SW 1271 (cell line): ENCODE measurements at places on chromosomes 3 and 15.

DNA sequence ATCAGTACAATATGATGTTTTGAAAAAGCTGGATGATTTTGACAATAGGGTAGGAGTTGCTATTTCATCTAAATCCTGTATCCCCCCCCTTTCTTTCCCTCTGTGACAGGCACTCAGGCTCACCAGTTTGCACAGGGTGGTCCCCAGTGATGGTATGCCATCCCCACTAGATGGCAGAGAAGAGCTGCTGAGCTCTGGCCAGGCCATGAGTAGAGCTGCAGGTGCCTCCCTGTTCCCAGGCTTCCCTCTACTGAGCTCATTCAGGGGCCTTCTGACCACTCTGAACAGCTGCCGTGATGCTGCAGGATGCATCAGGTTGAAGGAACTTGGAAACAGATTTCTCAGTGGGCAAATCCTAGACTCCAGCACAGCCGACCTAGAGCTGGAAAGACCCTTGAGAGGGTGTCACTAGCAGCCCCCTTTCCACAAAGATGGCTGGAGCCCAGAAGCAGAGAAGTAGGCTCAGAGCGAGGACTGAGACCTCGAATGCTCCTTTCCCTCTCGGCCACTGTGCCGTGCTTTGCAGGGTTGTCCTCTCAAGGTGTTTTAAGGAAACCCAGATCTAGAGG lies 45.1 kb downstream of the EFCAB12 start:
- DNase-seq = peak; percentile 65

DNA sequence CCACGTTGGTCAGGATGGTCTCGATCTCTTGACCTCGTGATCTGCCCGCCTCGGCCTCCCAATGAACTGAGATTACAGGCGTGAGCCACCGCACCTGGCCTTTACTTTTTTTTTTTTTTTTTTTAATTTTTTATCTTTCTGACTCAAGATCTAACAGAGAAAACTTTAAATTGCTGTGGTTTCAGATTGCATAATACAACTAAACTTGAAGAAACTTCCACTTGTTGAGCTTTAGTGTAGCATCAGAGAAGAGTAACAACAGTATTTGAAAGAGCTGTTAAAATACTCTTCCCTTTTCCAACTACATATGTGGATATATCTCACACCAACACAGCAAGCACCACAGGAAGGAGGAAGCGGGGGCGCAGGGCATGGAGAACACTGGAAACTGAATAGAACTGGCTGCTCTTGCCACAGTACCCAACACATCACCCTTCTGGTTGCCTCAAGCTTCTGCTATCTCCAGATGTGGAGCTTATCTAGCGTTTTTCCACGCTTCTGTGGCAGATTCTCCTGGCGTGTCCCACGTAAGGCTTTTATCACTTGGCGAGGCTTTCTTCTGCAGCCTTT lies 45.4 kb downstream of the MAP6D1 start:
- DNase-seq = no peak

- DNase-seq = no peak
These were observed 41.8 kb upstream of the ST6GAL1 start for GRCh38 chr3:186888569-186888968.

- DNase-seq = no peak
These were observed 76.8 kb upstream of the SOX14 start for GRCh38 chr3:137687181-137687879.

DNA sequence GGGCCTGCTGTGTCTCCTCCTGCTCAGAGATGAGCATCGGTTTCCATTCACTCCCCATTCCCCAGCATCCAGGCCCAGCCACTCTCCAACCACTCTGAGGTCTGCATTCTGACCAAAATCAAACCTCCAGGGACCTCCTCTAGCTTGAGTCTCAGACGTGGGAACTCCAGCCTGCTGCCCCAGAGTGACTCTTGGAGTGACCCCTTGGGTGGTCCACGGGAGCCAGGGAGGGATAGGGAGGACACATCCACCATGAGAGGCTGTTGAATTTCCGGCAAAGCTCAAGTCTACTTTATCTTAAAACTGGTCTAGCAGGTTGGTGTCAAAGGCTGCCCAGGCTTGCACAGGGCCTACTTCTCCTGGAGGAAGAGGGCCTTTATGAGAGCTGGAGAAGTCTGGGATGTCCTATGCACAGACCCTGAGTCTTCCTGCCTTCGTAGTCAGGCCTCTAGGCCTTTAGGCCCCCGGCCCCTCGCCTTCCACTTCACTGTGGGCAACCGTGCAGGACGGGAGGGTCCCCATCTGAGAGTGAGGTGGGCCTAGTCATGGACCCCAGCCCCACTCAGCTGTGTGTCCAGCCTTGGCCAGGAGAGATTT lies 8.9 kb downstream of the CISH start:
- DNase-seq = no peak

GRCh38 chr3:182618085-182618732 lies 175.1 kb upstream of the ATP11B start:
- peak; percentile 33 for DNase-seq

GRCh38 chr3:172467170-172467824 lies 19.0 kb upstream of the GHSR start:
- peak; percentile 38 for DNase-seq

- DNase-seq = no peak
These were observed 525 bp downstream of the NPTN start for GRCh38 chr15:73632670-73633058.

GRCh38 chr3:188605231-188605630 lies 451.3 kb downstream of the LPP start:
- no peak for DNase-seq

GRCh38 chr3:96915445-96915844 lies 101.1 kb downstream of the EPHA6 start:
- DNase-seq = no peak

GRCh38 chr15:68679161-68679560 lies 100.4 kb downstream of the CORO2B start:
- no peak for DNase-seq

GRCh38 chr3:112114576-112115160 lies 18.4 kb downstream of the GCSAM start:
- DNase-seq = no peak

GRCh38 chr3:39453134-39453533 lies 14.3 kb upstream of the MOBP start:
- no peak for DNase-seq

DNA sequence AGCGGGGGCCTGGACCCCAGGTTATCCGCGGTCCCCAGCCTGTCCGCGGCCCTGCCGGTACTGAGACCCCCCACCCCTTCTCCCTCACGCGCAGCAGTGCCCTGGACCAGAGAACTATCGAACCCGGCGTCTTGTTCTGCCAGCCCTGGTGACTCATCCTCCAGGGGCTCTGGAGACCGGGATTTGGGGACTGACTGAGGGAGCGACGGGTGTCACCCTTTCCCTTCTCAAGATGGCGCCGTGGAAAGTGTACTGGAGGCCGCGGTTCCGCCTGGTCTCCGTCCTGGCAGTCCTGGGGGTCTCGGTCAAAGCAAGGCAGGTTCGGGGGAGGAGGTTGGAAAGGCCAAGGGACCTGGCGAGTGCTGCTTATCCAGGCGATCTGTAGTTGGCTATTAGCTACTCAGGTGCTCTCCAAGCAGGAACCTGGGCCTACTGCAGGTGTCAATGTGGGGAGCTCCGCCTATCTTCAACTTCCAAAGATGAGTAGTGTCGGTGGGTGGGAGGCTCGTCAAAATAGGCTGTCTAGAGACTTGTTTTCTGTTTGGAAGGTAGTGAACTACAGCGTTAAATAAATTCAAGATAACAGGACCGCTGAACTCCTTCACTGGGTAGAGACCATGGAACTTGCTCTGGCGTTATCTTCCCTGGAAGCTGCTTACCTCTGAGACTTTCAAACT lies 790 bp downstream of the RAB5A start:
- DNase-seq = no peak

- DNase-seq = no peak
These were observed 60.7 kb downstream of the IMPG2 start for GRCh38 chr3:101259485-101260341.

- peak; percentile 40 for DNase-seq
These were observed 31.8 kb upstream of the RASA2 start for GRCh38 chr3:141454906-141455602.

DNA sequence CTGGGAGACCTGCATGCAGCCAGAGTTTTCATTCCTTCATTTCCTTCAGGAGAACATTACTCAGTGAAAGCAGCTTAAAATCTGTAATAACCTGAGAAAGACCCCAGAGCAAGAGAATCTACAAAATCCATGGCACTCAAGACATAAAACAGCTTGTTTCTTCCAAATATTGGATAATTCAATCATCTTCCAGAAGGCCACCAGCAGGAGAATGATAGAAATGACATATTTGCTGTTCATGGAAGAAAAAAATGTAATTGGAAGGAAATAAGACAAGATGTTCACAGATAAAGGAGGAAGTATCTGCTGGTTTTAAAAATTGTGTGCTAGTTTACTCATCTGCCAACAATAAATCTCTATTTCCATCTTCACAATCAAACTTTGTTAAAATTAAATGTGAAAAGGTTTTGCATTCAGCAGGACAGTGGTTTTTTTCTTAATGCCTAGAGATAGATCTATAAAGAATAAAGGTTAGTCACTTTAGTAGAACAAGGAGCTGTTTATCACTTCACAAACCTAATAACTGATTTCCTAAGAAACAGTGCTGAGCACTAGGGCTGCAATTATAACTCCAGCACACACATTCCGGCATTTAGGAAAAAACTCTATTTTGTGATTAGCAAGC lies 530.8 kb downstream of the NSUN3 start:
- DNase-seq = no peak

DNA sequence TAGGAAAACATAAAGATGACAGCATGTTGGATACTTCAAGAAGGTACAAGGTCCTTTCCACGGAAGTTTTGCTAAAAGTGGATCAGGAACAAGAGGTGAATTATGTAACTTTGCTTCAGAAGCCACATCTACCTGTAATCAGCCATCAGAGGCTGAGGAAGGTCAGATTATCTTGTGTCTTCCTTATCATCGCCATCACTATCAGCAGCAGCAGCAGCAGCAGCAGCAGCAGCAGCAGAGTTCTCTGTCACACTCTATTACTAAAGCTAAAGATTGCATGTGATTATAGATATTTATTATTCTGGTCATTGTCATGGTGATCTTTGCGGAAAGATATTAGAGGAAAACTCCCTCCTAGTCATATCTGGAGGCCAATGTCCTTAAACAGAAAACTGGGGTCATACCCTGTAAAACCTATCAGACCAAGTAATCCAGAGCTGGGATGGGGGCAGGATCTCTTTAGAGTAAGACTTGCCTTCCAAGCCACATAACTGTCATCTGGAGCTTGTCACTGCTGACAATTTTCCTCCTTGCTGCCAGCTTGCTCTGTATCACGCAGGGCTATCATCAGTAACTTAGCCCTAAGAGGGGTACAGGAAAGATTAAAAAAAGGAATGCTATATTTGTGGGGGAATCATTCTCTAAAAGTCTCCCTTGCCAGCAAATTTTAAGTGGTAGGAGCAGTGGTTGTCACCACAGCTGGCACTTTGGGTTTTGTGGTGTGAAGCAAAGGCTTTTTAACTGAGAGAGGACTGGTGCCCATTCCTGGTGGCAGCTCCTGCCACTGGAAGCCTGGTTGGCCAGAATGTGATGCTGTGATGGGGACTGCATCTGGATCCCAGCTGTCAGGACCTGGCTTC lies 130.9 kb upstream of the RASGRP1 start:
- DNase-seq = no peak

DNA sequence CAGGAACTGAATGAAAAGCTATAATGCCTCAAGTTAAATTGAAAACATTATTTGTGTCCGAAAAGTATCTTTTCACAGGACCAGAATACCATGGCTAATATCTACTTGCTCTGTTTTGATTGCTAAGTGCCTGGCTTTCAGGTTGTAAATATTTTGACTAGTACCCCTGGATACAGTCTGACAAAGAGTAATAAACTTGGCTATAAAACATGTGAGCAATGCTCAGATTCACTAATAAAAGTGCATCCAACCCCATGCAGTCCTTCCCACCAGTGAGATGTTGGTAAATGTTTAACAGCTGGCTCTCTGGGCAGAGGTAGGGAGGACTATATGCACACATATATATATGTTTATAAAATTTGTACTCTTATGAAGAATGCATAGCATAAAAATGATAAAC lies 281.8 kb upstream of the TGFBR2 start:
- peak; percentile 21 for DNase-seq

GRCh38 chr15:89675606-89676005 lies 3.6 kb downstream of the PLIN1 start:
- no peak for DNase-seq

DNA sequence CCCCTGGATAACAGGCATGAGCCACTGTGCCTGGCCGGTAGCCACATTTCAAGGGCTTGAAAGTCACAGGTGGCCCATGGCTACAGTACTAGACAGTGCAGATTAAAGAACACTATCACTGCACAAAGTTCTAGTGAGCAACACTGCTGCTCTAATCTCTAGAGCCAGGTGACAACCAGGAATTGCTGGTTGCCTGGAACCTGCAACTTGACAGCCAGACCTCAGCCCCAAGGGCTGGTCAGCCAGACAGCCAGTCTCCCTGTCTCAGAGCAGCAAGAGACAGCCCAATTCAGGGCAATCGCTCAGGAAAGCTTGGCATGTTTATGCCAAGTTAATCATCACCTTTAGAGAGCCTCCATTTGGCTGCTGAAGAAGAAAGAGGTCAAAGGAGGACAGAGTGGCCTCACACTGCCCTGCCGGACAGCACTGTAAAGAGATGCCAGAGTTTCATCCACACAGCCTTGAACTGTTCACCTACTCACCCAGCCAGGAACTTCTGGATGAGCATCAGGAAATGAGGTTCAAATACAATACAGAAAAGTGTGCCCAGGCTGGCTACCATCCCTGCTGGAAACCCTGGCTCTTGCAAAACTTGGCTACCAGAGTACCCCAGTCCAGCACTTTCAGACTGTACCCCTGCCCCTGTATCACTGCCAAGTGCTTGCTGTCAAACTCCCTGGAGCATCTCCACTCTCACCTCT lies 6.0 kb downstream of the CCDC12 start:
- no peak for DNase-seq

DNA sequence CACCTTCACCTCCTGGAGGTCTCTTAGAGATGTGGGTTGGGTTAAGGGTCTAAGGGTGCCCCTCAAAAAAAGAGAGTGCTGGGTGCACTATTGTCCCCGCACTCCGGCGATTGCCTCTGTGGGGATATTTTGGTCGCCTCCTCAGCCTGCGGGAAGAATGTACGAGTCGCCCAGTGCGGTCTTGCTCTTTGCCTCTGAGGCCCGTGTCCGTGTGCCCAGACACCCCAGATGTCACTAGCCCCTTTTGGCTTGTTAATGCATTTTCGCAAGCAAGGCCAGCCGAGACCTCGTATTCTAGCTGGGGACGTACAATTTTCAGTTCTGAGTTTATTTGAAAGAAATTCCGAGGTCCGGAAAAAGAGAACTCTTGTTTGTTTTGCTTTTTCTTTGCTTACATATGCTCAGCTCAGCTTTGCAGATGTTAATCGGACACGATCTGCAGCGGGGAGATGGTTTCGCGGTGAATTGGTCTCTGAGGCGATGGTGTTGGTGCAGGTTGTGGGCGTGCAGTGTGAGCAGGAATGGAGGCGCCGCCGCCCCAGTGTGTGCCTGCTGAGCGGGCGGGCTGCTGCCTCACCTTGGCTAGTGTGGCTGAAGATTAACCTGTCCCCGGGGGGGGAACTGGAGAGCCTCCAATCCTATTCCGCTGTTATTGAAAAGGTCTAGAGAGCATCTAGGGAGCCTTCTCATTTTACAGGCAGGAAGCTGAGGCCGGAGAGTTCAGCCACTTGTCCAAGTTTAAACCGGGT lies 1.4 kb downstream of the ST6GAL1 start:
- no peak for DNase-seq

- no peak for DNase-seq
These were observed 72.2 kb downstream of the NR1D2 start for GRCh38 chr3:24017305-24017704.
